ENCODE measurements at places on chromosomes 6 and 20.

DNA sequence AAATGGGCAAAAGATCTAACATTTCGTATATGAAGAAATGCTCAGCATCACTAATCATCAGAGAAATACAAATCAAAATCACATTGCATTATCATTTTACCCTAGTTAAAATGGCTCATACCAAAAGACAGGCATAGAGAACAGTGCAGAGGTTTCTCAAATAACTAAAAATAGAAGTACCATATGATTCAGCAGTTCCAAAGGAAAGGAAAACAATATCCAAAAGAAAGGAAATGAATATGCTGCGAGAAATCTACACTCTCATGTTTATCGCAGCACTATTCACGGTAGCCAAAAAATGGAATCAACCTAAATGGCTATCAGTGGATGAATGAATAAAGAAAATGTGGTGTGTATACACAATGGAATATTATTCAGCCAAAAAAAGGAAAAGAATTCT, 63.5 kb downstream of the VTA1 start:
- DNase-seq: no peak

- DNase-seq: no peak
Measured at GRCh38 chr6:115271434-115271833, 789.3 kb downstream of the FRK start.

DNA sequence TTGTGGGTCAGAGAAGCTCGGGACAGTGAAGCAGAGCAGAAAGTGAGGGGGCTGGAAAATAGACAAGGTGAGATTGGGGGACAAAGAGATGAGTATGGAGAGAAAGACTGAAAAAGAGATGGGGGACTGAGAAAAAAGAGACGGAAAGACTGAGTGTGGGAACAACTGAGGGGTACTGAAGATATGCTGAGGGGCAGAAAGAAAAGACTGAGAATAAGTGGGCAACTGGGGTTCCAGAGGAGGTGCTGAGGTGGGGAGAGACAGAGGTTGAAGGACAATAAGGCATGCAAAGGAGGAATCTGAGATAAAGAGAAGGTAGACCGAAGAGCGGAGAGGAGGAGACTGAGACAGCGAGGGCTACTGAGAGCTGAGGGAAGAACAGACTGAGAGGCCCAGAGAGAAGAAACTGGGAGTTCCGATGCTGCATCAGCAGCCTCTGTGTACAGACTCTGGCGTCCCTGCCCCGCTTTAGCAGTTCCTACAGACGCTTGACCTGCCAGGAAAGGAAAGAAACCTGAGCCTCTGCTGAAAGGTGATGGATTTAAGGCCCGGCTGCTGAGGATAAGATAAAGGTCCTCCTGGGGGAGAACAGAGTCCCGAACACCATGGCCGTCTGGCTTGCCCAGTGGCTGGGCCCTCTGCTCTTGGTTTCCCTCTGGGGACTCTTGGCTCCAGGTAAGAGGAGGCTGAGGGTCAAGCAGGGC, at the start of gene PRSS16:
PRSS16 (plus strand) TSS at position 569 of the 704 bp plus-strand sequence; CDS start at position 606, 37 bp downstream.
- no peak for DNase-seq

- no peak for DNase-seq
Measured at GRCh38 chr20:1997483-1998192, 3.8 kb upstream of the PDYN start.

DNA sequence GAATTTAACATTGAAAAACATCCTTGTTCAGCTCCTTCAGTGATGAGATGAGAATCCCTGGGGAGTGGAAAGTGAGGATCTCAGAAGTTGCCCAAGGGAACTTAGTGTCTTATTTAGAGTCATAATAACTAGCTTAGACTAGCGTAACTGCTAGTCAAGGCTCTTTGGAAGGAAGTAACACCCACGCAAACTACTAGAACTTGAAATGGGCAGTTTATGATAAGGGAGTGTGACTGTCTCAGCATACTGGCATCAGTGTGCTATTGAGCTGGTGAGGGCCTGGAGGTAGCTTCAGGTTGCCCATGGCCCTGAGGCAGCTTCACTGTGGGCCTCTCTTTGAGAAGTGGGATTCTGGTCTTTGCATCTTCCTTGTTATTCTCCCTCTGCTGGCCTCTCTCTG, 40.1 kb downstream of the SLX4IP start:
- DNase-seq: no peak

DNA sequence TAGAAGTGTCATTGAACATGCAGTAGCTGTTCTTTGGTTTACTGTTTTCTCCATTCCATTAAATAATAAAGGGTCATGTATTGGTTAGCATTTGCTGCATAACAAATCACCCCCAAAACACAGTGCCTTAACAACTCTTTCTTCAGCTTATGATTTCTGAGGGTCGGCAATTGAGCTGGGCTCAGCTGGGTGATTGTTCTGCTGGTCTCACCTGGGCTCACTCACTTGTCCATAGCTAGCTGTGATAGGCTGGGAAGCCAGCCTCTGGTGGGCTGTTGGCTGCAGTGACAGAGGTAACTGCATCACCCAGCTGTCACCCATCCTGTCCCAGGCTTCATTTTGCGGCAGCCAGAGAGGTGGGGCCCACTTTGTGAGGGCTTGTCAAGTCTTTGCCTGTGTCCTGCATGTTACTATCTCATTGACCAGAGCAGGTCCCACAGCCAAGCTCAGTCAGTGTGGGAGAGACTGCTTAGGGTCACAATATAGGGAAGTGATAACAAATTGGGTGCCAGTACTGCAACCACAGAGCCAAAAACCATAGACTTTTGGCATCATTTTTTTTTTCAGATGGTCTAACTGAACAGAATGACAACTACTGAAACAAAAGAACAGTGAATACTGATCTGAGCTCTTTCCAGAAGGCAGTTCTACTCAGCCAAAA, 76.9 kb downstream of the SYNDIG1 start:
- no peak for DNase-seq

Measured in D341Med (cell line).